ENCODE measurements at places on chromosomes 4 and X. TPM values are rescaled to one million over a fixed set of nuclear protein-coding genes. Genes with fewer than 3 reads are reported as not detected.
A peak's percentile ranks its signal among the peaks of the same experiment; 100 is the strongest.

DNA sequence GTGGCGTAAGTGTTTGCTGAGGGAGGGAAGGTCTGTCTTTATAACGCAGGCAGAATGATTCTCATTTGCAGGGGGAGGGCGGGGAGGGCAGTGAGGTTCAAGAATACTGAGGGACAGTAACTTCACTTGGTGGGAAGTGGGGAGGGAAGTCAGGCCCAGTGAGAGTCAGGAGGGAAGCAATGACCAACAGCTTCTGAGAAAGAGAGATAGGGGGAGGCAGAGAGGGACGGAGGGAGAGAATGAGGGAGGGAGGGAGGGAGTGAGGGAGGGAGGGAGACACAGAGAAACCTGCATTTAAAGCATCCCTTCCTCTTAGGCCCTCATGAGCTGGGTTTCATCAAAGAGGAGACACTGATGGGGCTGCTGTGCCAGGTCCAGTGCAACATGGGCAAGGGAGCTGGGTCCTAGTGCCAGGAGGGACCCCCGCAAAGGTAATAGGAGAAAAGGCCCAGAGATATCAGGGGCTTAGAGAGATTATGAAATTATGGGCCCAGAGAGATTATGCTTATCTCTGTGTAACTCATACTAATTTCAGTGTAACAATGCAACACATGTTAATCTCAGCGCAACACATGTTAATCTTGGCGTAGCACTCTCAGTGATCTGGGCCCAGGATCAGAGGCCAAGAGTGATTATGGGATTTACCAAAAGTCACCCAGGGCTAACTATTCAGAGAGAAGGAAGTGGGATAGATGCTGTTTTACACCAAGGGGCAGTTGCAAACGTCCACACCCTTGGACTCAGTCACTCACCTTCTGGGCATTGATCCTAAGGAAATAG is 112.1 kb downstream of the DRD5 start:
- DNase-seq, result no peak

DNA sequence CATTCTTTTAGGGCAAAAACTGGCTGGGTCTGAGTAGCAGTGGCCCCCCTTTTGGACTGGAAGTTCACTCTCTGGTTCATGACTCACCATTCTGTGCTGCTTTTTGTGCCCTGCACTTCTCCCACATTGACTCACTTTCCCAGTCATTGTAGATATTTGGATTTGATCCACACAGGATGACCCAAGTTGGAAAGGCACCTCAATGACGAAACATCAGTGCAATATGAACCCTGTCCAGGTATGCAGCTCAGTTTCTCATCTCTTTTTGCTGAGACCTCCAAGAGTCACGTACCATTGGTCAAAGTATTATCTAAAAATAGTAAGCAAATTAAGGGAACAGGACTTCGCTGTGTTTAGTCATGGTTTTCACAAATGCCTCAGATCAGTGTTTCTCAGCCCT is 92.7 kb downstream of the CBLL2 start:
- DNase-seq, result no peak

GRCh38 chrX:151789179-151789800 is 54.7 kb downstream of the CNGA2 start:
- peak; percentile 31 for DNase-seq

DNA sequence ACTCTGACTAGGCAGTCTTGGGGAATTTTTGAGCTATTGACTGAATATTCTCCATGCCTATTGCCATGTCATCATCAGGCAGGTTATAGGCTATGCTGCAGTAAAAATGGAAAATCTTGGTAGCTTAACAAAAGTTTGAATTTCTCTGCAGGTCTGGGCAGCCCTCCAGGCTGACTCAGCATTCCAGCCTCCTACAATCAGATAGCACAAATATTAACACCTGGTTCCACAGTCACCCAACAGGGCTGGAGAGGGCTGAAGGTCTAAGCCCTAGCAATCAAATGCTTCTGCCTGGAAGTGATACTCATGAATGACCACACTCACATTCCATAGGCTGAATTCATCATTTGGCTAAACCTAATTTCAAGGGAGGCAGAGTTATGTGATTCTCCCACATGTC is 9.6 kb upstream of the PPP3CA start:
- DNase-seq, result no peak

DNA sequence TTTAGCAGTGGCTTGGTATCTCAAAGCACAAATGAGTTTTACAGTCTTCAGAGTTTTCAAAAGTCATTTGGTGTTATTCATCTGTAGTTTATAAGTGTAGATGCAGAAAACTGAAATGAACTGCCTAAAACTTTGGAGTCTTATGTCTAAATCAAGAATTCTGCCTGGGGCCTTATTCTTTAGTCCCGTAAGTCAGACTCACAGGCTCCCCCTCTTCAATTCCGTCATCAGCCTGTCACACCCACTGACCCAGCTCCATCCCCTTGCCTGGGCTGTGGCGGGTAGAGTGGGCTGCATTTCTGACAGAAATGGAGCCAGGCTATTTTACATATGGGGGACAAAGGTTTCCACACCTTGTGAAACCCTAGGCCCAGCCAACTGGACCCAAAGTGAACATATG is 44.3 kb downstream of the TSPAN5 start:
- DNase-seq, result no peak

DNA sequence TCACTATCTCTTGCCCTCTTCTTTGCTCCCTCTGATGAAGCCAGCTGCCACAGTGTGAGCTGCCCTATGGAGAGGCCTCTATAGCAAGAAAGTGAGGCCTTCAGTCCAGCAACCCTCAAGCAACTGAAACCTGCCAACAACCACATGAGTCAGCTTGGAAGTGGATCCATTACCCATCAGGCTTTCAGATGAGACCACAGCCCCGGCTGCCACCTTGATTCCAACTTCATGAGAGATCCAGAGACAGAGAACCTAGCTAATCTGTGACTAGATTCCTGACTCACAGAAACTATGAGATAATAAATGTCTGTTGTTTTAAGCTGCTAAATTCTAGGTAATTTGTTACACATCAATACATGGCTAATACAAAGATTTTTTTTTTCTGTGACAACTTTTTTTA is 20.4 kb upstream of the WAS start:
- DNase-seq, result no peak

DNA sequence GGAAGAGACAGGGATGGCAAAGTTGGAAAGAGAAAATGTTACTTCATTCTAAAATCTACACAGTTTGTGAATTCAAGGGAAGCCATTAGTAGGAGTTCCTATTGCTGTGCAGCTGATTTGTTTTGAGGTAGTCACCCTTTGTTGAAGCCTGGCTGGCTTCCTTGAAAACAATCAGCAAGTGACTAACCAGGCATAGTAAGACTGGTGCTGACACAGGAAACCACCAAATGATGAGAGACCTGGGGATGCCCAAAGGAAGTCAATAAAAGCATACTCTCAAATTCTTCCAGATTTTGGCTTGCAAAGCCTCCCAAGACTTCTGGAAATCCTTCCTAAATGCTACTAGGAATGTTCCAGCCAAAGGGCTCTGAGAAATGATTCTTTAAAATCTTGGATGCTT is 23.9 kb upstream of the PRDM8 start:
- DNase-seq, result no peak

DNA sequence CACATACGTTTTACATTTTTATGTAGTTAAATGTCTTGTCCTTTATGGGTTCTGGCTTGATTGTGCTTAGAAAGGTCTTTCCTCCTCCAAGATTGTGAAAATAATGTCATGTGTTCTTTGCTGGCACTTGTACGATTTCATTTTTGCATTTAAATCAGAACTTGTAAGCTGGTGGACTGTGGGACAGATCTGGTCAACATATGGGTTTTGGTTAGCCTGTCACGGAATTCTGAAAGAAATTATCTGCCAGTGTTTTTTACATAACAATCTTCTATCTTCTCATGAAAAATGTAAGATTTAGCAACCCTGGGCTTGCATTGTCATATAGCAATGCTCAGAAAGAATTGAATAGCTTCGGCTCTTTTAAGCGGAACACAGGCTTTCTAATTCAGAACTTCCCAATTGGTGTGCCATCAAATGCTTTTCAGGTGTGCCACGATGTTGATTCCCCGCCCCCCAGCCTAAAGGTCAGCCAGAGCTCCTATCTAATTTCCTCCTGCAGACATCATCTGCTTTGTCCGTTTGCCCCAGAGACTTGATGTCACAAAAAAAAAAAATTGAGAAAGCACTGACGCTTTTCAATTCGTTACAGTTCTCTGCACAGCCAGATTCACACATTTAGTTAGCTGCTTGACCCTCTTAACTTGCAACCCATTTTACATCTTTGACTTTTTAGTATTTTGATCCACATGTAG is 16.2 kb downstream of the AFF1 start:
- no peak for DNase-seq

GRCh38 chr4:73984736-73985527 is 3.1 kb downstream of the PPBP start:
- DNase-seq, result no peak

- no peak for DNase-seq
Observed at GRCh38 chrX:20412871-20413486, 146.3 kb upstream of the RPS6KA3 start.

GRCh38 chr4:5043579-5043978 is 7.7 kb upstream of the STK32B start:
- no peak for DNase-seq

DNA sequence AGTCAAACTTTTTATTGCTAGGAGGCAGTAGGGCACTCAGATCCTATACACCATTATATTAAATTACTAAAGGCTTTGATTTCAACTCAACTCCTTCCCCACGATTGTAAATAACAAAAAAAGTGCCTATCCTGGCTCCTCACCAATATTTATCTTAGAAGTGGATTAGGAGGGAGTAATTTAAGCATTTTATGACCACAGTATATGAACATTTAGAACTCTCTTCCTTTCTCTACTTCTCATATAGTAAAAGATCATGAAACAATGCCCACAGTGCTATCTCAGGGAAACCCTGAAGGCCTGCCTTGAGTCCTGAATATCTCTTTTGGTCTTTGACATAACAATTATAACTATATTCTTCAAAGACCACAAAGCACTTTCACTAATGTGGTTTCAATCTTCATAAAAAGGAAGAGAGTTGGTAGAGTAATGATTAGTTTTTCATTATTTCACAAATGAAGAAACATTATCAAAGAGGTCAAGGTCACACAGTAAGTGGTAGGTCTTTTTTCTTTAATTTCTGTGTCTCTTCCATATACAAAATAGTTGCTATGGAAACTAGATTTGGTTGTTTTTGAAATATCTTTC is 29.1 kb upstream of the ADH1C start:
- no peak for DNase-seq

DNA sequence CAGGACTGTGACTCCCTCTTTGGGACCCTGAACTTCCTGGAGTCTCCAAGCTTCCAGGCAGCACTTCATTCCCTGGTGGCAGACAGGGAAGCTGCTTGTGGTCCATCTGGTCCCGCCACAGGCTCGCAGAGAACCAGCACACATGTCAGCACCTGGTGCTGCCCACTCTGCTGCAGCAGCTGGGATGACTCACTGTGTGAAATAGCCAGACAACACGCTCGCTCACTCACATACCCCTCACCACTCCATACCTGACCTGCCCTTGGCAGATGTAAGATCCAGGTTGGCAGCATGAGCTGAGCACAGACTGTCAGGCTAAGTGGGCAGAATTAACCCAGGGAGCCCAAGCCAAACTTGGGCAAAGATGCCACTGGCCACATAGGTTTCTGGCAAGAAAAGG is 613.5 kb downstream of the PCDH18 start:
- no peak for DNase-seq

- DNase-seq, result no peak
Observed at GRCh38 chr4:71229477-71230270, 109.1 kb upstream of the SLC4A4 start.

- no peak for DNase-seq
Observed at GRCh38 chrX:54921427-54922021, 900 bp downstream of the TRO start.

DNA sequence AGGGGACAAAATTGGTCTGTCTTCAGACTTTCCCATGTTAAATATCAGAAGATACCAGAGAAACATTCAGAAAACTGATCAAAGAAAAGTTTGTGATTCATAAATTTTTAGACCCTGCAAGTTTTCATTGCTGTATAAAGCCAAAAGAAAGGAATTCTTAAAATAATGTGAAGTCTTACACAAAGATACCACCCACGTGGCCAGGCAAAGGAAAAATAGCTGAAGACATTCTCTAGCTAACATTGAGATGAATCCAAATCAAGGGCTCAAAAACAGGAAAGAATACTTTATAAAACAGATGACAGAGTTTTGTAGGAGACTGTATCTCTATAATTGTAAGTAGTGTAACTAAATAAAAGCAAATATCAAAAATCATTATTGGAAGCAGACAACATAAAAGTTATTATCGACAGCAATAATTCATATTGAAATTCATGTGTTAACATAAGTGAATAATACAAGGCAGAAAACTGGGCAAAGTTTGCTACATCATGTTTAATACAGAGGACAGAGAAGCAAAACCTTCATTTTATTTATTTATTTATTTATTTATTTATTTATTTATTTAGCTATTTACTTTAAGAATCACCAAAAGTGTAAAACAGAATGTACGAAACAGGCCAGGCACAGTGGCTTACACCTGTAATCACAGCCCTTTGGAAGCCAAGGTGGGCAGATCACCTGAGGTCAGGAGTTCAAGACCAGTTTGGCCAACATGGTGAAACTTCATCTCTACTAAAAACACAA is 204.6 kb upstream of the SLIT2 start:
- no peak for DNase-seq

DNA sequence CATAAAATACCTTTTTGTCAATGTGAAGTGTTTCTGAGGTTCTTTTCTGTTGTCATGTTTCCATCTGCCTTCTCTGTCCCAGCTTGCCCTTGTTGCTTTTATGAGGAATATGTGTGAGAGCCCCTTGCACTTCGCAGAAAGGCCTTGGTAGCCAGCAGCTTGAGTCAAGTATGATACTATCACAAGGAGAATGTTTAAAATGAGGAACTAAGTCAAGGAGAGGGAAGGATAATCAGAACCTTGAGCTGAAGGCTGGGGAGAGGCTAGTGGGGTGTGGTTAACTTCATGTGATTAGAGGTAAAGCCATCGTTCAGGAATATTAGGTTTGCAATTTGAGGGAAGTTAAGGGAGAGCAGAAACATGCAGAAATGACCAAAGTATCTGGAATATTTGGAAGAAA is 12.7 kb downstream of the PGK1 start:
- no peak for DNase-seq

DNA sequence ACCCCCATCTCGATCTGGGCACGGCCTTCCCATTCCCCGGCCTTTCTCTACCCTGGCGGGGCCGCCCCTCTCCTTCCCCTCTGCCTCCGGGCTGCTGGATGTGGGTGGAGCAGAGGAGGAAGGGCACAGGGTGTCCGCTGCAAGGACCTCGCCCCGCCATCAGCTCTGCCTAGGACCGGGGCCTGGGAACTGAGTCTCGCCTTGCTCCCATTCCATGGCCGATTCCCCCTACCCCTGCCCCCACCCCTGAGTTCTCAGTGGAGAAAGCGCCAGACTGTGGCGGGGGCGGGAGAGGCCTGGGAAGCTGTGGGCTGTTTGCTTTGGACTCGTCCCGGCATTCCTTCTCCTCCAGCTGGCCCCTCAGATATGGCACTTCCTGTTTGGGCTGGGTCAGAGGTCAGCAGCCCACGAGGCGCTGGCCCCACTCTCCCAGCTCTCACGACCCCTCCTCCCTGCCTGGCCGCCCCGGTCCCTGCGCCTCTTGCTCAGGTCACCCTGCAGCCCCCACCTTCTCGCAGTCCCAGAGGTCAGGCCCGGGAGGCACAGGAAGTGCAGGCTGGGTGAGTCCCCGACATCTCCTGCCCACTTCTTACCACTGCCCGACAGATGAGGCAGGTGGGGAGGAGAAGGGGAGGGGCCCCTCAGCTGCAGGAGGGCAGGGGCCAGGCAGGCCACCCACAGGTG is 6.4 kb upstream of the BGN start:
- no peak for DNase-seq

TEX13C gene
- not detected for total RNA-seq

ATP10D gene
- total RNA-seq, result 54.2 TPM

RBM47 gene
- 31.5 TPM for total RNA-seq

GNRHR gene
- not detected for total RNA-seq

SLITRK2 gene
- total RNA-seq, result 0.42 TPM

PCDH18 gene
- total RNA-seq, result 22.6 TPM

Data from thoracic aorta (tissue), 2 donors.